Effector memory CD4-positive, alpha-beta T cell (primary cell): ENCODE measurements at places on chromosomes 2 and 18.

DNA sequence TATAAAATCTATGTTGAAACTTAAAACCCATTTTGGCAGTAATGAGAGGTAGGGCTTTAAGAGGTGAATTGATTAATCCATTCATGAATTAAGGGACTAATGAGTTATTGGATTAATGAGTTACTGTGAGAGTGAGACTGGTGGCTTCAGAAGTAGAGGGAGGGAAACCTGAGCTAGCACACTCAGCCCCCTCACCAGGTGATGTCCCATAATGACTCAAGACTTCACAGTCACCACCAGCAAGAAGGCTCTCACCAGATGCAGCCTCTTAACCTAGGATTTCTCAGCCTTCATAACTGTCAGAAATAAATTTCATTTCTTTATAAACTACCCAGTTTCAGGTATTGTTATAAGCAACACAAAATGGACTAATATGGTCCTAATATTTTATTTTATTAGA, 621.7 kb upstream of the ACVR2A start:
- no peak for DNase-seq

DNA sequence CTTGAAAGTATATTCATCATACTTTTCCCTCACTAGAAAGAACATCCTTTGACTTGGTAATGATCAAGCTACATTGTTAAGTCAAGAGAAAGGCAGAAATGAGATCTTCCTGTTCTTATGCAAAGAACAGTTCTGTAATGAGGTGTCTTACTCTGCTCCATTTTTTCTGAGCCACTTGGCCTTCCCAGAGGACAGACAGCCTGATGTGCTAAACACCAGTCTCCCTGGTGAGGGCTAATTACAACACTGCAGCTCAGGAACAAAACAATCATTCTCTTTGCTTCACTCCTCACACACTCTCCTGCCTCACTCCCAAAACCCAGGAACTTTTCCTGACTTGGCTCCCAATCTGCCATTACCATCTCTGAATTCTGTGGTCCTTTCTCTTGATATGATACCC, 25.6 kb downstream of the TACR1 start:
- no peak for DNase-seq

GRCh38 chr2:26877276-26877675, 29.3 kb downstream of the DPYSL5 start:
- DNase-seq: no peak

- DNase-seq: no peak
These were observed 30.3 kb downstream of the SPOPL start for GRCh38 chr2:138531913-138532312.

DNA sequence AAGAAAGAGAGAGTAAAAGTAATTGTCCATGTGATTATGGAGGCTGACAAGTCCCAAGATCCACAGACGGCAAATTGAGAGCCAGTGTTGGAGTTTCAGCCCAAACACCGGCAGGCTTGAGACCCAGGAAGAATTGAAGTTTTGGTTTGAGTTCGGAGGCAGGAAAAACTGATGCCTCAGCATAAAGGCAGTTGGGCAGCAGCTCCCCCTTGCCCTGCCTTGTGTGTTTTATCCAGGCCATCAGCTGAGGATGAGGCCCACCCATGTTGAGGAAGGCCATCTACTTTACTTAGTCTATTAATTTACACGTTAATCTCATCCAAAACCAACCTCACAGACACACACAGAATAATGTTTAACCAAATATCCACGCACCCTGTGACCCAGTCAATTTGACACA, 64.6 kb upstream of the SERPINE2 start:
- DNase-seq: no peak

- no peak for DNase-seq
These were observed 168.7 kb downstream of the ANKRD44 start for GRCh38 chr2:197141702-197142473.

- DNase-seq: no peak
These were observed 54.1 kb downstream of the CDC42EP3 start for GRCh38 chr2:37617119-37617892.

DNA sequence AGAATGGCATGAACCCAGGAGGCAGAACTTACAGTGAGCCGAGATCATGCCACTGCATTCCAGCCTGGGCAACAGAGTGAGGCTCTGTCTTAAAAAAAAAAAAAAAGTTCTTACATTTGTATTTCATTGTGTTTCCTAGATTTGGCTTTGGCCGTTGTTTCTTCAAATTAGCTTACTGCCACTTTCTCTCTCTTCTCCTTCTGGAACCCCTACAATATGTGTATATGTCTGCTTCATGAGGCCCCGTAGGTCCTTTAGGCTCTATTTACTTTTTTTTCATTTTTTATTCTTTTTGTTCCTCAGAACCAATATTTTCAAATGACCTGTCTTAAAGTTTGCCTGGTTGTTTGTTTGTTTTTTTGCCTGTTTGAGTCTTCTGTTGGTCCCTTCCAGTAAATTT, 41.2 kb downstream of the RMDN2 start:
- no peak for DNase-seq

GRCh38 chr2:178913049-178913441, 105.8 kb upstream of the TTN start:
- no peak for DNase-seq

DNA sequence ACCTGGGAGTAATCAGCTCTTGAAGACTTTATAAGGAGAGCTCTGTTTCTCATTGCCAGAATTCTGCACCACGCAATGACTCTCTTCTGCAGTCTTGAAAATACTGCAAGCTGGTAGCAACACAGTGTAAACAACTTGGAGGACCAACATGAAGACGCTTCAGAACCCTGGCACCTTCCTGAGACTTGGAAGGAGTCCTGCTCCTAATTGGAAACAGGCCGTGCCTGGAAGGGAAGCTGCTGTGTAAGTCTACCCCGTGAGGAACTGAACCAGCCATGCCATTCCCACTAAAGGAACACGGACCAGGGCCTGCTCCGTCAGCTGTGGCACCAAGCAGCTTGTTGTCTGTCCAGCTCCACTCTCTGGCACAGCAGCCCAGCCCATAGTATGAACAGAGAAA, 171.1 kb downstream of the PAX3 start:
- DNase-seq: no peak
